ENCODE measurements at places on chromosomes 3 and 15.

DNA sequence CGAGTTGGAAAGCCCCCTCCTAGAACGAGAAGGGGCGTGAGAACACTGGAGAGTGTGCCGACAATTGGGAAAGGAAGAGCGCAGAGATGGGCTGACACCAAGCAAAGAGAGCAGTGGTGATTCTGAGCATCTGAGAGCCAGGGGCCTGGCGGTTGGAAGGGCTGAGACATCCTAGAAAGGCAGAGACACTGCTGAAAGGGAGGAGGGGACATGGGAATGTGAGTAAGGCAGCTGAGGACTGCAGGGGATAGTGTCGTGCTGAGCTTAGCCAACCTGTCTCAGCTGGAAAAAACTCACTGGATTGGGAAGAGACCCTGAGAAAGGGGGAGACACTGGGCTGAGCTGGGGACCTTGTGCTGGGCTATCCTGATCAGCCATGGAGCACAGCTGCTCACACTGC, 58.1 kb upstream of the SLC6A6 start:
- DNase-seq = no peak

- DNase-seq = no peak
Observed at GRCh38 chr3:188219147-188219546, 65.2 kb downstream of the LPP start.

DNA sequence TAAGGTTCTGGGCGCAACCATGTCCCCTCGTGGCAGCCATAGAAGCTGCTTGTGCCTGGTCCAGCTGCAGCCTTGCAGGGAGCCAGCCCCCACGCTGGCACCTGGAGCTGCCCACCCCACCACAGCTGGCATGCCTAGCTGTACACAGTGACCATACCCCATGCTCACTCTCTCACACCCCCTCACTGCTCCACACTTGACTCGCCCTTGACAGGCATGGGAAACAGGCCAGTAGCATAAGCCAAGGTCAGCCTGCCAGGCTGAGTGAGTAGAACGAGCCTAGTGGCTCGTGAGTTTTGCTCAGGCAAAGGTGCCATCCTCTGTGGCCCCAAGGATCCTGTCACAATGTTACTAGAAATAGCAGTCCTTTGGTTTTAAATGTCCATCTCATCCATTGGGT, 52.7 kb upstream of the CADM2 start:
- no peak for DNase-seq

GRCh38 chr3:116302087-116302747, 143.1 kb downstream of the LSAMP start:
- no peak for DNase-seq

GRCh38 chr3:173739726-173740125, 342.2 kb downstream of the NLGN1 start:
- no peak for DNase-seq

DNA sequence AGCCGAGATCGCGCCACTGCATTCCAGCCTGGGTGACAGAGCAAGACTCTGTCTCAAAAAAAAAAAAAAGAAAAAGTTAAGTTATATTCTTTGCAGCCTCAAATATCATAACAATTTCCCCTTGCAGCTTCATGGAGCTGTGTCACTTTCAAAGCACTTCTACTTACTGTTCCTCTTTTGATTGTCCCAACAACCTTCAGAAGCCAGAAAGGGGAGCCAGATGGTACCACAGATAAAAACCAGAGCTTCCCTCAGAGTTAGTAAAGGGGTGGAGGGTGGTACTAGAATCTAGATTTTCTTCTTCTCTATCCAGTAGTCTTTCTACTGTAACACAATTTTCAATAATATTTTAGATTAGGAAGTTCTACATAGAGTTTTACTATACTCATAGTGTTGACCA, 188.8 kb downstream of the TAFA4 start:
- no peak for DNase-seq

DNA sequence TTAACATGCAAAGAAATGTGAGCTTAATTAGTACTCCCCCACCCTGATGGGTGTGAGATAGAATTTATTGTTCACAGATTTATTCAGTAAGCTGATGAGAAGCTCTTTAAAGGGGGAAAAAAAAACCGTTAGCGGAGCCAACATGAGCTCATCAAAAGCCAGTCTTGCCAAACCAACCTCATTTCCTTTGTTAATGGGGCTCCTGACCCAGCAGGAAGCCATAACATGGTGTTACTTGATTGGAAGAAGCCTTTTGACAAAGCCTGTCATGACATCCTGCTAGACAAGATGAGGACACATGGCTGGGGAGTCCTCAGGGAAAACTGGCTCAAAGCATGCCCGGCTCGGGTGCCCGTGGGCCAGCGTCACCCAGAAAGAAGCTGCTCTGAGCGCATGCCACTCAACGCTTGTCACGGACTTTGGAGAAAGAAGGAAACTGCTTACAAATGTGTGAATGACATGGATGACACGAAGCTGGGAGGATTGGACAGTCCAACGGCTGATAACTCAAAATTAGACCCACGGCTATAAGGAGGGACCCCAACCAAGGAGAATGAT, 64.6 kb downstream of the SLCO2A1 start:
- DNase-seq = no peak

GRCh38 chr15:31887246-31887645, 143.1 kb upstream of the CHRNA7 start:
- no peak for DNase-seq

DNA sequence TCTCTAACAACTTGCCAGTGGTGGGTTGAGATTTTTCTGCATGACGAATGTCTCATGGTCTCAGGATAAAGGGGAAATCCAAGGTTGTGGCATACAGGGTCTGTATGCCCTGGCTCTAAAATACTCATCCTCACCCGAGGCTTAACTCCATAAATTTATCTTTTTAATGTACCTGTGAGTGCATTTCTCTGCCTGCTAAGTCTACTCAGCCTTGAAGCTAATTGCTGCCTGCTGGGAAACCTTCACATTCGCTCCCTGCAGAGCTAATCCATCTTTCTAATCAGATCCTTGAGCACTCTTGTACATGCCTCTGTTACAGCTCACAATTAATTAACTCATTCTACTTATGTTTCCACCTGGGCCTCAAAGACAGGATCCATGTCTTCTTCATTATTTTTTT, 93.8 kb downstream of the CMSS1 start:
- DNase-seq = no peak

DNA sequence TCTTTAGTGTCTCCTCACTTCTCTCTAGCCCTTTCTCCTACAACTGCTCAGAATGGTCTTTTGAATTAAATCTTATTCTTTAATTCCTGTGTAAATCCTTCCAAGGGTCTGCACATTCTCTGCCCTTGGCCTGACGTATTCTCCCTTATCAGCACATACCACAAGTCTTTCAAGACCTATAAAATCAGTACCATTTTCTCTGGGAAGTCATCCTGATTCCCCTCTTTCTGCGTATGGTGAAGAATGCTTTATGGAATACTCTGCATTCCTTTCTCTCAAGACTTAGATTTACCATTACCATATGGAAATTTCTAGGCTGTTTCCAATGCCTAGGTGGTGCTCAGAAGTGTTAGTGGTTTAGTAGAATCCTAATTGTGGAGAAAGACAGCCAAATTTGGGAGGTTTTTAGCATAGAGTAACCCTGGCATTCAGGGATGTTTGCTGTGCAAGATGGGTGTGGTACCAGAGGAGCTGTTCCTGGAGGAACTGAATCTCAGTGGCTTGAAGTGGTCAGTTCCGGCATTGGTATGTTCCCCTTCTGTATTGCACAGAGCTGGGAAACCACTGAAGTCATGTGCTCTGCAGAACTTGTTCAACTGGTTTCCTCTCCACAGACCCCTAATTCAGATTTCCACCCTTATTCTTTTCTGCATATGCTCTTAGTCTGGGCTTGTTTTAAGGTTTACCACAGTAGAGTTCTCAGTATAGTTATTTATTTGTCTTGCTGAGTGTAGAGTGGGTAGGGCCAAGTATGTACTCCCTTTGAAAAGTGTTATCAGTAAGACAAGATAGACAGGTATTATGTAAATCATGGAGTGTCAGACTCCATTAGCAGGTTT, 24.5 kb downstream of the IQGAP1 start:
- peak; percentile 30 for DNase-seq

DNA sequence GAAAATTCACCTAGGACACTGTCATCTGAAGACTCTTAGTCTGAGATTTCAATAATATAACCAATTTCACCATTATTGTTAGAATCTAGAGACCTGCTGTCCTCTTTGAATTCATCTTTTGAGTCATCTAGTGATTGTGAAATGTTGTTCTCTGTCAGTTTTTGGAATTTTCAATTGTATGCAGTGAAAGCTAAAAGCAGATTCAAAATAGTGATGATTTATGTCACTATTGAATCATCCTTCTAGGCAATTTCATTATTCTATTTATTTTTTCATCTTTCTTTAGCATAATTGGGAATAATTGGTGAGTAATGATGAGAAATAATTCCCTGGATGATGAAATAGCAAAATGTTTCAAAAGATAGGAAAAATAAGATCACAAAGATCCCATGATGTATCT, 101.7 kb upstream of the EIF1B start:
- DNase-seq = no peak

GRCh38 chr3:193590088-193590856, 2.7 kb upstream of the OPA1 start:
- DNase-seq = no peak

GRCh38 chr3:184349563-184350470, 11.6 kb downstream of the CLCN2 start:
- DNase-seq = no peak

DNA sequence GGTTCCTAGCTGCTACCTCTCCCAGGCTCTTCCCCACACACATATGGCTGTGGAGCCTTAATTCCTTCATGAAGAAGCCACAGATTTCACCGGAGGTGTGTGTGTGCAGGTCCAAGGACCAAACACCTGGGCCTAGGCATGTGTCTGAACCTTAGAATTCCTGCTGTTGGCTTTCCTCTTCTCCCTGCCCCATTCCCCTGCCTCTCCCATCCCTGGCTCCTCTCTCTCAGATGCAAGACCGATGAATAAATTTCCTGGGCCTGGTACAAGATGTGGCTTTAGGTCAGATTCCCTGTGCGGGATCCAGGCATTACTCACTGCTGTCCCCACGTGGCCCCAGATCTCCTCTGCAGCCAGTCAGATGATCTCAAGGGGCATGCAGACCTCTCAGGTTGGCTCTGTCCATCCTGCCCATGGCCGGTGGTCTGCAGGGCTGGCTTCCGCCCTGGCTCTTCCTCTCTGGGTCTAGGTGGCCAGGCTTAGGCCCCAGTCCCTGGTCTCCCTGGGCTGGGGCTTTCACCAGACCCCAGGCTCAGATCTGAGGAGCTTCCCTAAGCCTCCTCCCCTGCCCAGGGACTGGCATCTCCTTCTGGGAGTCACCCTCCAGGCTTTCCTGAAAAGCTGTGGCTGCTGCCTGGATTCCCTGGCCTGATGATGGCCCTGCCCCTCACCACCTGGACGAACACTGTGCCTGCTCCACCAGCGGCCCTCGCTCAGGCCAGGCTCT, 20.5 kb downstream of the CCR9 start:
- no peak for DNase-seq

DNA sequence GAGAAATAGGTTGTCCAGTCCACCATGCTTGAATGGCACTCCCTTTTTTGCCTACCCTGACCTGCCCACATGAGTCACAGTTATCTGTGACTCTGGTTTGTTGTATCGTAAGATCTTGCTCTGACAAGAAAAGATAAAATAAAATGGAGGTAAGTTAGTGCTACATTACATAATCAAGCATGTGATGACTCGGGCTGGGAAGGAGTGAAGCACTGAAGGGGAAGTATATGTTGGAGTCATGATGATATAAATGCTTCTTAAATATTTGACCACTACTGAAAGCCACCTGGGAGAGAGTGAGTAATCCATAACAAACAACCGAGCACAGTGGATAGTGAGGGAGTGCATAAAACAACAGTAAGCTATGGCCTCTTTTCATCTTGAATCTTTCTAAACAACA, 124.4 kb downstream of the SHOX2 start:
- DNase-seq = no peak

DNA sequence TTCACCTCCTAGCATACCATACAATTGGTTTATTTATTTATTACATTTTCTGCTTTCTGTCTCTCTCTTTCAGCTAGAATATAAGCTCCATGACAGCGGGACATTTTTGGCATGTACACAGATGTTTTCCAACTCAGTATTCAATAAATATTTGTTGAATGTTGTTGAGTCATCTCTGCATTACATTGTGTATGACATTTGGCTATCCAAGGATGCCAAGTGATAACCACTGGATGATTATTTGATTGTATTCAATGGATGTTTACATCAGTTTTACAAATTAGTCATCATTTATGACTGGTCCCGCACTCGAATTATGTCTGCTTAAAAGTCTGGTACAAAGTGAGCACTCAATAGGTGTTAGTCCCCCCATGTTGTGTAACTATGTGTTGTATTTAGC, 49.5 kb upstream of the STXBP5L start:
- no peak for DNase-seq

- DNase-seq = no peak
Observed at GRCh38 chr3:11733914-11734313, 90.2 kb upstream of the VGLL4 start.

DNA sequence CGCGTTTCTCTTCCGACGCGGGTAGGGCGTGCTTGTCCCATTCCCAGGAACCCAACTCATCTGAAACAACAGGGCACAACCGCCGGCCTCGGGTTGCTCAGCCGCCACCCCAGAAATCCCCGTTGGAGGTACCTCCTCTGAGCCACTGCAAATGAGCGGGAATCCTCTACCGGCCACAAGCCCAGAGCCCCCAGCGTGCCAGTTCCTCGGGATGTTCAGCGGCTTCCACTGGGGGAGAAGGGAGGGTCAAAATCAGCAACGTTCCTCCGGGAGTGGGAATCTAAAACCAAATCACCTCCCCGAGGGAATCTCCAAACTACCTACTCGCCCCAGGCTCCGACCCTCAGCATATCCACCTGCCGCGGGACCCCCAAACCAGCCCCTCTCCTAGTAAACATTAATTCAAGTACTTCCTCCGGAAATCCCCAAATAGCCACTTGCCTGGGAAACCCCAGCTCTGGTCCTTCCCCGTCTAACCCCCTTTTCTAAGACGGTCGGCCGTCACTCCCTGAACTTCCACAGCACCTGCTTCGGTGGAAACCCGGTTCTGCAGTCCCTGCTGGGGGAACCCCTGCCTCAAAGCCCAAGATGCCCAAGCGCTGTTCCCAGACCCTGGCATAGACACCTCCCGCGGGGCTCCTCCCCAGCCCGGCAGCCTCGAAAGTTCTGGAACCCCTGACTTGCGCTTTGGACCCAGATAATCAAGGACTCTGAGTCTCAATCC, 887 bp downstream of the OXTR start:
- no peak for DNase-seq

GRCh38 chr15:99248000-99248715, 1.2 kb downstream of the TTC23 start:
- no peak for DNase-seq

All from activated CD4-positive, alpha-beta T cell treated with anti-CD3 and anti-CD28 coated beads, Interleukin-2, Interleukin-6, amounts not matched to agents 100 ng/mL and 50 ng/mL, durations not matched to agents 16 hours and 8 hours (primary cell).